ENCODE measurements at places on chromosomes 2 and 18. TPM values are rescaled to one million over a fixed set of nuclear protein-coding genes. Genes with fewer than 3 reads are reported as not detected.

Gene APCDD1
- 10.8 TPM for total RNA-seq

Gene CWC22
- total RNA-seq: 21.6 TPM

Gene HES6
- 22.0 TPM for total RNA-seq

Gene KCNG3
- total RNA-seq: 11.3 TPM

Gene FN1
- 66.3 TPM for total RNA-seq

Gene FBXO48
- 2.4 TPM for total RNA-seq

Gene DNAJB2
- 139 TPM for total RNA-seq

Gene EHBP1
- 69.3 TPM for total RNA-seq

Gene SIX3
- total RNA-seq: 0.19 TPM

Gene BOK
- total RNA-seq: 52.0 TPM

Gene GATA6
- total RNA-seq: 50.5 TPM
